ENCODE measurements at places on chromosomes 3 and 15.

DNA sequence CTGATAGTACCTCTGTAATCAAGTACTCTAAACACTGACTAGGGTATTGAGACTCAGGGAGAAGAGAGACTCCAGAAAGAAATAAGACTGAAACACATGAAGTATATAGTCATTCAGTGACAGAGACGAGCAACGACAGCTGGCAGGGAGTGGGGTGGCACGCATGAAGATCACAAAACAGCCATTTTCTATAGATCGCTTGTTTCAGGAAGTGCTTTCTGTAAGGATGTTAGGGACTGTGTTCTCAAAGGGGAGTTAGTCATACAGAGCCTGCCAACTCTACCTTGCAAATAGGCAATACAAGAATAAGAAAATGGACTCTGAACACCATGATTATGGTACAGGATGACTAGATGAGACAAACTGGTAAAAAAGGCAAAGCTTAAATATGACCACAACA lies 139.5 kb downstream of the TBL1XR1 start:
- no peak for DNase-seq

GRCh38 chr3:9786209-9786739 lies 6.0 kb downstream of the TADA3 start:
- no peak for DNase-seq

GRCh38 chr15:92899948-92900730 lies at the start of gene CHD2:
Gene CHD2, plus strand, starts transcription at chr15:92900324. Its CDS starts 914 bp downstream, at chr15:92901238.
- DNase-seq = peak; percentile 93

DNA sequence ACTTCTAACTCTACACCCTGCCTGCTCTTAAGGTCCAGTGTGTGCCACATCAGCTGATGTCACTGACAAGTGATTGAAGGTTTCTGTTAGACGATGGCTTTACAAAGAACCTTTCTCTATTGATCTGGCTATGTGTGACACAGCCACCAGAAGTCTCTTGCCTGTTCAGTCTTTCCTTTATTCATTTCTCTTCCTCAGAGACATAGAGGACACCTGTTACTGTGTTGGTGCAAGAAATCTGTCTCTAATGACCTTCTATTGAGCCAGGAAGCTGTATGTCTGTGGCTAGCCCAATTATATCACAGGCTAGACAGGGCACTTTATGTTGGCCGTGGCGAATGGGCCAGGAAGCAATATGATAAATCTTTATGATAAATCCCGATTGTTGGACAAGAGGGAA lies 173.3 kb upstream of the GAP43 start:
- DNase-seq = no peak

GRCh38 chr3:123225016-123225415 lies 23.3 kb downstream of the SEC22A start:
- DNase-seq = no peak

DNA sequence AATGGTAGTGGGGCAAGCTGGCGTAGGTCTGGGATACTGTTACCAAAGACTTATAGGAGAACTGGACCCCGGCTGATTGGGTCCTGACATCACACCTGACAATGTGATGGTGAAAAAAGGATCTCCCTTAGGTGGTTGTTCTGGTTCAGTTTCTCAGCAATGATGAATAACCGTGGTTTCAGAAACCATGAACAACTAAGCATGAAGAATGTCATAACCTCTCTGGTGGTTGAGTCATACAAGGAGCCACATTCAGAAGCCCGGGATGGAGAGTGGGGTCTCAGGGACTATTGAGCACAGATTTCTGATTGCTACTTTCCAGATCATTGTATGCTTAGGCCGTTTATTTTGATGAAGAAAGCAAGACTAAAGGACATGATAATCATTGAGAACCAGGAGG lies 17.4 kb downstream of the GPR160 start:
- DNase-seq = peak; percentile 70

DNA sequence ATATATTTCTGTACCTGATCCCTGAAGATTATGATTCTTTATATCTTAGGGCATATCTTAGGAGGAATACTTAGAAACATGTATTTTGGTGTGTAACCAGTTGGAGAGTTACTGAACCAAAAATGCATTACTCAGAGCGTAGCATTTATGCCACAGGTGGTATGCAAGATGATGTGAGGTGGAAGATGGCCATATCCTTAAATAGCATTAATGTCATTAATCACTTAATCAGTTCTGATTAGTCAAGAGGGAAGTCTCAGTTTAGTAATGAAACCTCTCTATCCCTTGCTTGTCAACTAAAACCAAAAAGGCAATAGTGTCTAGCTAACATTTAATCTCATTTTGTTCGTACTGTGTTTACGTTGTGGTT lies 130.5 kb upstream of the PHLDB2 start:
- no peak for DNase-seq

DNA sequence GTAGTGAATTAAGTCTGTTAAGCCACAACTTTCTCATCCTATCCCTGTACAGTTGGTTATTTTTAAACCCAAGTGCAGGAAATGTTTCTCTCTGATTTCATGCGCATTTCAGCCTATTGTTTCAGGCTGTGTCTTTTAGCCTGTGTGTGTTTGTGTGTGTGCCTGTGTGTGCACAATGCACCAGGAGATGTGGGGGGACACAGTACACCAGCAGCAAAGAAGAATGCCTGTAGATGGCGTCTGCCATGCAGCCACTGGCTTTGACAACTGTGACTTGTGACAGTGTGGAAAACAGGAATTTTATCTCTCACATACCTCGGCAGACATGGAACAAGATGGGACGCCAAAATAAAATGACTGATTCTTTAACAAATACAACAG lies 43.6 kb upstream of the PLXNA1 start:
- DNase-seq = no peak

GRCh38 chr3:78255403-78255802 lies 1215.5 kb downstream of the ROBO2 start:
- peak; percentile 37 for DNase-seq

GRCh38 chr15:29043736-29044502 lies 158.1 kb downstream of the APBA2 start:
- DNase-seq = peak; percentile 63

DNA sequence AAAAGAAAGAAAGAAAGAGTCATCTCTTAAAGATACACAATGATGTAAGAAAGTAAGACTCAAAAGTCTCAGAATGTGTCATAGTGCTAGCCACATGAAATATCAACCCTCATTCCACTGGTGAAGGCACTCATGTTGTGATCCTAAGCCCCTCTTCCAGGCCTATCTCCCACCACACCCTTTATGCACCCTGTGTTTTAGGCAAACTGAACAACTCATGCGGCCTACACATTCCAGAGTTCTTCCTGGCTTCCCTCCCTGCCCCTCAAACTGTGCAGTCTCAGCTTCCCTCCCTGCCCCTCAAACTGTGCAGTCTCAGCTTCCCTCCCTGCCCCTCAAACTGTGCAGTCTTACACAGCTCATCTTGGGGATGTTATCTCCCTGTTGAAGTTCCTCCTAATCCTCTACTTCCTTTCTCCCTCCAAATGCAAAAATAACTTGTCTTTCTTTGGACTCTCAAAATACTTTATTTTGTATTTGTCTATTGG lies 69.0 kb upstream of the FNDC3B start:
- peak; percentile 59 for DNase-seq

- no peak for DNase-seq
Measured at GRCh38 chr3:152513301-152513960, 244.7 kb downstream of the MBNL1 start.

DNA sequence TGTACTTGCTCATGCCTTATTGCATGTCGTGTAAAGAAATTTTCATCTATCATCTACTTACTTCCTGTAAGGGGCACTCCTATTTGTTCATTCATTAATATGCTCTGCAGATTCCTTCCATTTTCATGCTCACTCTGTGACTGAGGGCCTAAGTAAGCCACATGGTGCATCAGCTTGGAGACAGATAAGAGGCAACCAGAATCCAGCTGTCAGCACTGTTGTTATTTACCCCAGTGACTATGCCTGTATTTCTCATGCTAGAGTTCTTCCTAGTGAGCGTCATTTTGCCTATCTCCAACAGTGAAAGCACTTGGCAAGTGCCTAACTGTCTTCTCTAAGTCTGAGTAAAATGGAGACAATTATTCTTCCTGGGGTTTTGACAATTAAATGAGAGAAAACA lies 124.8 kb upstream of the ABI3BP start:
- DNase-seq = no peak

GRCh38 chr3:40502034-40502433 lies 3.8 kb upstream of the ZNF620 start:
- no peak for DNase-seq

GRCh38 chr15:70470556-70471191 lies 292.7 kb downstream of the UACA start:
- peak; percentile 35 for DNase-seq

- DNase-seq = no peak
Measured at GRCh38 chr15:85118173-85118572, 136.5 kb downstream of the PDE8A start.

Data from ELR (cell line).